ENCODE measurements at places on chromosomes 2 and 18. TPM values are rescaled to one million over a fixed set of nuclear protein-coding genes. Genes with fewer than 3 reads are reported as not detected.

- peak; percentile 63 for DNase-seq
These were observed 17.1 kb upstream of the ZNF532 start for GRCh38 chr18:58847383-58848071.

- DNase-seq = no peak
These were observed 17.2 kb downstream of the FHOD3 start for GRCh38 chr18:36314754-36315153.

DNA sequence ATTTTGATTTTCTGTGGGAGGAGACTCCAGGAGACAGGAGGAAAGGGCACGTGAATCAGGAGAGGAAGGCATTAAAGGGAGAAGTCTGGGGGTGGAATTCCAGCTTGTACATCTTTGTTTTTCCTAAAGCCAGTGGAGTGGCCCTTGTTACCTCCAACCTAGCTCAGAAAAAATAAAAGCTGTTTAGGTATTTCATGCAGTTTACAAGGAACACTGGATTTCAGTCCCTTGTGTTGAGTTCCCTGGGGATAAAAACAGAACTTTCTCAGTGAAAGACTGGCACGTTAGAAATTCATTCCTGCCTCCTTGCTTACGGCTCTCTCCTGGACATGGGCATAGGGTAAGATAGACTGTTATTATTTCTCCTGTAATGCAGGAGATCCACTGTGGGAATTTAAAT lies 170.2 kb downstream of the ZEB2 start:
- no peak for DNase-seq

GRCh38 chr2:10294077-10294476 lies 8.6 kb upstream of the HPCAL1 start:
- DNase-seq = no peak

DNA sequence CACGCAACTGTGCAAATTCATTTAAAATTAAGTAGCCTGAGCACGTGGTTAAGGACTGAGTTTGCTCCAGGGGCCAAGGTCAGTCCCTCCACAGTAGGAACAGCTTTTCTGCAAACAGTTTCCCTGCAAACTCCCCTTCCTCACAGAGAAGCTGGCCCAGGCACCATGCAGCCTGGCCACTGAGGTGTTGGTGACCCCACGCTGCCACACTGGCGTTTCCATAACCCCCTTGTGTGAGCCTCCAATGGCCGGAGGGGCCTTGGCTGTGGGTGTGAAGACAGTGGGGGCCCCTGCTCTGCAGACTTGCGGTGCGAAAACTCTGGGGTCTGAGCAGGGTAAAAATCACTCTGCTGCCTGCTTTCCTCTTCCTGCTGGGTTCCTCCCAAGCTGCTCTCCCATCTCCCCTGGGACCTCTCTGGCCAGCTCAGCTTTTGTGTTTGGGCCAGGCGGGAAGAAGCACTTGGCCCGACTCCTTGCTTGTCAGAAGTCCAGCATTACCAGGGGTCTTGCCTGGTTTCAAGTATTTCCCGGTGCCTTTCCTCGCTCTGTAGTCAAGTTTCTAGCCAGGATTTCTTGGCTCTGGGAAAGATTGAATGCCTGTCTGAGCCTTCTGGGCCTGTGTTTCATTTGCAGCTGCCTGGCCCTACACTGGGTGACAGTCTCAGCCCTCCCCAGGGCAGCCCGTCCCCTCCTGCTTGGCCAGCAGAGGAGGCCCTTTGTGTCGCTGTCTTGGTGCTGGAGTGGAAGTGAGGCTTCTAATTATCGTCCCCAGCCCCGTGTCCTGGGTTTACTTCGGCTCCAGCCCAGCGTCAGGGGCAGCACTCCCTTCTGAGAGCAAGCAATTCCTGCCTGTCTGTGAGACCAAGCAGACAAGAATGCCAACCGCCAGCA lies 131.4 kb upstream of the SLC1A4 start:
- DNase-seq = peak; percentile 81

GRCh38 chr2:16494836-16495508 lies 170.7 kb downstream of the CYRIA start:
- no peak for DNase-seq

DNA sequence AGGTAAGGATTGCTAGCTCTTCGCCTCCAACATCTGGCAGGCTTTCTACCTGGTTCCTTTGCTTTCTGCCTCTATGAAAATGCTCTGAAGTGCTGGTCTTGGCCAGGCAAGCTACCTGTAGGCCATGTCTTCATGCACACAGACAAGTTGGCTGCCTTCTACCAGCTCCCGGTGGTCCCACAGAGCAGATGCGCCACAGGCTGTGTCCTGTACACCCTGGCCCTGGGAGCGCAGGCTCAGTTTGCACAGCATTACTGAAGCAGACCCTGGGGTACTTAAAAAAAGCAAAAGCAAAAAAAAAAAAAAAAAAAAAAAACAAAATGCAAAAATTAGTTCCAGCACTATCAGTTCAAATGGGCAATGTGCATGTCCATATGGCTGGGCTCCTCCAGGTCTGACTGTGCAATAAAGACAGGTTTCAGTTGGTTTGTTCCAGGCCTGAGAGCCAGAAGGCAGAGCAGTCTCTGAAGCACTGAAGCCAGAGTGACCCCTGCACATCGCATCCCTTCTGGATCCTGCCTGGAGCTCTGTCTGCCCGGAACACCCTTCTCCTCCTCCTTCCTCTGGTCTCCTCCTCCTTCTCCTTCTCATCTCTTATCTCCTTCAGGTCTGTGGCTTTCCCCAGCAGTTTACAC lies 288.0 kb upstream of the REV1 start:
- DNase-seq = no peak

GRCh38 chr18:49227441-49228165 lies 232.8 kb downstream of the DYM start:
- DNase-seq = no peak

- no peak for DNase-seq
These were observed 23.7 kb upstream of the TEX51 start for GRCh38 chr2:126874961-126875360.

GRCh38 chr18:39781565-39781964 lies 2173.5 kb upstream of the PIK3C3 start:
- DNase-seq = no peak

UGT1A5 gene
- total RNA-seq = not detected

EVX2 gene
- 0.59 TPM for total RNA-seq

GPR45 gene
- 0.39 TPM for total RNA-seq

All from spinal cord (tissue), 10 donors.